ENCODE measurements at places on chromosomes 5 and 9.

- no peak for DNase-seq
Observed at GRCh38 chr9:134967547-134967930, 49.8 kb upstream of the FCN1 start.

DNA sequence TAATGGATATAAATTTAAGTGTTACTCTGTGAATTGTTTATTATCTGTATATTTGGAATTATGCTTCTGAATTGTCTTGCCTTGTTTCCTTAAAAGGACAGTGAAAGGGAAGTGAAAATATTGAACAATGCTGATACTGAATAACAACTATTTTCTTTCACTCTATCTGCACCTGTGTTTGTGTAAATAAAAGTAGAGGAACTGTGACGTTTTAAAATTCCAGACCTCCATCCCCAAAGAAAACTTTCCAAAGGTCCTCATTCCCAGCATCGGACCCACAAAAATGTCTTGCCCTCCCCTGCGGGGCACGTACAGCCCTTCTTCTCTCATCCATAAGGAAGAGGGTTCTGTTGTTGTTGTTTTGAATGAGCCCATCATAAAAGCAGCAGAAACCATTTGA is 100.0 kb downstream of the NLN start:
- no peak for DNase-seq

DNA sequence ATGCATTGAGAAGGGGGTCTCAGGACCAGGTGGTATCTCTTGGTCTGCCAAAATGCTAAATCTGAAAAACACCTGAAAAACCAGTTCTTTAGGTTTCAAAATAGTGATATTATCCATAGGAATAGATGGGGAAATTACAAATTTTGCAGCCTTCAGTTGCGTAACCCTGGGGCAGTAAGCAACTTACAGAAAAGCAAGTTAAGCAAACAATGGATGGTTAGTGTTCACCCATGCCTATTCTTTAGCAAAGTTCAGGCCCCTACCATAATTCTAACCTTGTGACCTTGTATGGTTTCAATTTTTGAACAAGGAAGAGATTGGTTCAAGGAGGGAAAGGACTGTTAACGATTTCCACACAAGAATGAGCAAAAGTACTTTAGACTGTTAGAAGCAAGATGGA is 24.5 kb downstream of the GLRX start:
- no peak for DNase-seq

DNA sequence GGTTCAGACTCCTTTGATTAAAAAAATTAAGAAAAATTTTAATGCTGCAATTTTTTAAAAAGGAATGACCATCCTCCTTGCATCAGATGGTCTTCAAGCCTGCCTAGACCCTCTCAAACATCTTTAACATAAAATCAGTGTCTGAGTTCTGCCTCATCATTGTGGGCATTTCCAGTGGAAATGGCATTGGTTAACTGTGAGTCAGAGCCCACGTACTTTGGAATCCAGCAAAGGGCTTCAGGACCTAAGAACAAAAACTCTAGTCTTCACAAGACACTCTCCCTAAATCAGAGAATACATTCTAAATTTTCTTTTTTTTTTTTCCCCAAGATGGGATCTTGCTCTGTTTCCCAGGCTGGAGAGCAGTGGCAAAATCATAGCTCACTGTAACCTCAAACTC is 9.4 kb upstream of the C5orf15 start:
- no peak for DNase-seq

DNA sequence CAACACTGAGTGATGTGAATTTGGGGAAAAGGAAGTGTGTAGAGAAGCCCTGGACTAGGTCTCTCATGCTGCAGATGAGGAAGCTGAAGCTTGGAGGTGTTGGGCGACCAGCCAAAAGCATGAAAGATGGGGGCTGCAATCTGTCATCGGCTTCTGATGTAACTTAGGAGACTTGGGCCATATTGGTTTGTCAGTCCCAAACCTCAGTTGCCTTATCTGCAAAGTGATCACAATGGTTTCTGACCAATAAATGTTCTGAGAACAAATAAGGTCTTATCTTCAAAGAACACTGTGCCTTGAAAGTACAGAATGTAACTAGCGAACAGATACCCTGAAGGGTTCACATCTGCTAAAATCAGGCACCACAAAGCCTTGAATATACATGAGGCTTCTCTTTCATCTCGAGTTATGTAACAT is 198.4 kb upstream of the NR3C1 start:
- no peak for DNase-seq

DNA sequence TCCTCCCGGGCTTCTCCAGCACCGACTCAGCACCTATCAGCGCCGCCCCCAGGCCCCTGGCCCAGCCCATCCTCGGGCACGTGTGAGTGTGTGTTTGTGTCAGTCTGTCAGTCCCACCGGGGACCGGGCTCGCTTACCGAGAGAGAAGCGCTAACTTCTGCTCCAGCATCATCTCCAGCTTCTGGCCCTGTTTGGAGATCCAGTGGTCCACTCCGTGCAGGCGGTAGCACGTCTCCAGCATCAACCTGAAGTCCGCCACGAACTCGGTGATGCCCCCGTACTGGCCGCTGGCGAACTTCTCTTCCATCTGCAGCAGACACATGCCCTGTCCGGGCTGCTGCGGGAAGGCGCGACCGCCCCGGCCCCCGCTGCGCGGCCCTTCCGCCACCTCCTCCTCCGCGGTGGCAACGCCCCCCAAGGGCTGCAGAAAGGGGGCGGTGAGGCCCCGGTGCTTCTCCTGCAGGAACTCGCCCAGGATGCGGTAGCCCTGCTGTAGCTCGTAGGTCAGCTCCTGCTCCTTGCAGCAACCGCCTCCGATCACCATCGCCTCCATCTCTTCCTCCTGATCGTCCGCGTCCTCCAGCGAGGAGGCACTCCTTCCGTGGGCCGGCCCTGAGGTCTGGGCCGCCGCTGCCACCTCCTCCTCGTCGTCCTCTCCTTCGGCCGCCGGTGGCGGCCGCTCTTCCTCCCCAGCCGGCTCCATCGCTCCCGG is 8.2 kb downstream of the RANBP6 start:
- DNase-seq, result peak; percentile 91

GRCh38 chr9:93857528-93857927 is 97.6 kb downstream of the BARX1 start:
- no peak for DNase-seq

DNA sequence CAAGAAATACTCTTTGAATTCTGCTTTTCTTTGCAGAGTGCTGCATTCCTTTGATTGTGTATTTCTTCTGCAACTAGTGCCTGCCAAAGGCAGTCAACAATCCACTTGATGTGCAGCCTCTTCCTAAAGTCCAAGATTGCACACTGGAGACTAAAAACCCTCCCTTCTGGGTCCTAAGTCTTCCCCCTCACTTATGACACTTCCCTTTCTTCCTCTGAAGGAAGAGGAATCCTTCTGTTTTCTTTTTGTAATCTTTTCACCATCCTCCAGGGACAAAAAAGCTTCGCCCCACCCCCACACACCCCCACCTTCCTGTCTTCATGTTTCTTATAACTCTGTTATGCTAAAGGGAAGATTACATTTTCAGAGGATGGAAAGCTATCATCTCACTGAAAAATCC is 39.9 kb downstream of the WDR36 start:
- DNase-seq, result no peak

DNA sequence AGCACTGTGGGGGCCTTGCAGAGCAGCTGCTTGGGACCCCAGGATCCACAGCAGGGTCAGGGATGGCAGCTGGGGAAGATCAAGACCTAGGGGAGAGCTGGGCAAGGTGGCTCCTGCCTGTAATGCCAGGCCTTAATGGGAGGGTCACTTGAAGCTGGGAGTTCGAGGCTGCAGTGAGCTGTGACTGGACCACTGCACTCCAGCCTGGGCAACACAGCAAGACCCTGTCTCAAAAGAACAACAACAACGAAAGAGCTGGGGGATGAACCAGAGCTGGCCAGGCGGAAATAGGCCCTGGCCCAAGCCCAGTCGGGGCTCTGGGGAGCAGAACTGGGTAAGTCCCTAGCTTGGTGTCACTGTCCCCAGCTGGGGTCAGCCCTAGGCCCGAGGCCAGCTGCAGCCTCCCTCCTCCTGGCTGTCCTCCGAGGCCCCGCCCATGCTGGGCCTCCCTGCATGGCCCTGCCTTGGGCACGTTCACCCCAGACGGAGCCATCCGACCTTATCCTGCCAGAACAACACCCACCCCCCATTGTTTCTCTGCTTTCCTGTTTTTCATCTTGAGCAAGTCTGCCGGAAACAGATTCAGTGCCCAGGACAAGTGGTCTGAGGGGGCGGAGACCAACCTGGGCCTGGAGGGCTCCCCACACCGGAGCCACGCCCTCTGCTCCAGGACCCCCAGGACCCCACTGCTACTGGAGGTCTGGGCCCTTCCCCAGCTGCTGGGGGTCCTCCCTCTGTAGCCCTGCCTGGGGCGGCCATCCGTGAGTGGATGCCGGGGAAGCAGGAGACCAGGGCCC is 1.9 kb downstream of the DIPK1B start:
- no peak for DNase-seq

DNA sequence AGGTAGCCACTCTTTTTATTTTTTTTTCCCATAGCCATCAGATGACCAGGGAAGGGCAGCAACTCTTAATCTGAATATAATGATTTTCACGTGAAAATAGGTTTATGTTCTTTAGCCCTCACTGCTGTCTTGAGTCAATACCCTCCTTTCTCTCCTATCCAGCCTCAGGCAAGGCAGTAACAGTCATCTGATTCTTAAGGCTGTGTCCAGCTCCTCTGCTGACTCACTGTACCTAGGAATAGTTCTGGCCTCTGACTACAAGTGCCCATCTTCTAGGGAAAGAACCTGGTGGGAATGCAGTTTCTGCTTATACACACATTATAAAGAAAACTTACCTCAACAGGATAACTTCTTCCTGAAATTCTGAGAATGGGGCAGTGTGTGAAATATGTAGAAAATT is 30.7 kb downstream of the DHX29 start:
- no peak for DNase-seq

DNA sequence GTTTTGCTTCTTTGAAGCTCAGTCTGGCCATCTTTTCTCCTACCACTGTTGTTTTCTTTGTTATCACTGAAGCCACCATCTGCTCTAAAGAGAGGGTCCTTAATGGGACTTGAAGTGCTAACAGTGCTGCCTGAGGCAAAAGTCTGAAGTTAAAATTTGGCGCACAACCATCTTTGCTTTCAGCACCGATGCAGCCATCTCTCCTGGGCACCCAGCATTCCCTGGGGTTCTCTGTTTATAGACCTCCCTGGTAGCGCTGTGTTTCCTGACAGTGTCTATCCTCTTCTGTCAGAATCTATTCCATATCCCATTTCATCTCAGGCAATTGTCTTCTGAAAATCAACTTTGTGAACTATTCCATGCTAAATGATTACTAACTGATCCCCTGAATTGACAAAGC is 491.5 kb upstream of the MPDZ start:
- no peak for DNase-seq

DNA sequence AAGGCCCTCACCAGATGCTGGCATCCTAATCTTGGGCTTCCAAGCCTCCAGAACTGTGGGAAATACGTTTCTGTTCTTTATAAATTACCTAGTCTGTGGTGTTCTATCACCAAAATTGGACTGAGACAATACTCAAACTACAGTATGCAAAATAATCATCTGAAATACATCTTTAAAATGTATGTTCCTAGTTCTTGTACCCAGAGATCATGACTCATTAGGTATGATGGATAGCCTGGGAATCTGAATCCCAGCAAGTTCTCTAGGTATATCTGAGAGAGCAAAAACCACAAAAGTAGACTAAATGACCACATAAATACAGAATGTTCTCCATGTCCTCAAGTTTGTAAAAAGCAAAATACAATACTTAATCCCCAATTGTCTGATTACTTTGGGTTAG is 166.3 kb downstream of the YIPF5 start:
- DNase-seq, result no peak

DNA sequence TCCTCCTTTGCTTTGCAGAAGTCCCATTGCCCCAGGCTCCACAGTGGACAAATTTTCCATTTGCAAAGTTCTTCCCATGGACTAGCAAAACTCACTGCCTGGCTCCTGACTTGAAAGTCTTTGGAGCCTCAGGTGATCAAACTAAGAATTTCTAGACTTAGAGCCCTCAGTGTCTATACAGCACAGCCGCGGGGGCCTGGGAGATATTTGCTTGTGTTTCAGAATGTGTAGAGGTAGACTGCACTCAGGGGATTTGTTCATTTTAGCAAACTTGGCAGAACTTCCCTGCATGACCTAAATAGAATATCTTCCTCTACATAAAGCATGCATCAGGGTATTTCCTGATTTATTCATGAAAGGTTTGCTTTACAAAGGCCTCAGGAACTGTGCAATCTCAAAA is 384.2 kb upstream of the ZNF462 start:
- no peak for DNase-seq

DNA sequence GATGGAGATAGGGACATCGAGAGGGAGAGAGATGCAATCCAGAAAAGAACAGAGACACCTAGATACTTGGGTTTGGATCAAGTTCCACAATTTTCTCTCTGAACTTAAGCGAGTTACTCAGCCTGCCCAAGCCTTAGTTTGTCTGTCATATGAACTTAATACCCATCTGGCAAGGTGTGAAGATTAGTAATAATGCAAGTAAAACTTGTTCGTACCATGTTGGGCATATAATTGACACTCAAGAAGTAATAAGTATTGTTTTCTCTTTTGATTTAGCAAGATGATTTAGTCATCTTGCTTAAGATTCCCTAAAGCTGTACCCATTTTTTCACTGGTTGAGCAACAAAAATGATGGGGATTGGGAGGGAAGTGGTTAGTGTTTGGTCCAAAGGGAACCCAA is 7.5 kb downstream of the RABGAP1 start:
- DNase-seq, result no peak

DNA sequence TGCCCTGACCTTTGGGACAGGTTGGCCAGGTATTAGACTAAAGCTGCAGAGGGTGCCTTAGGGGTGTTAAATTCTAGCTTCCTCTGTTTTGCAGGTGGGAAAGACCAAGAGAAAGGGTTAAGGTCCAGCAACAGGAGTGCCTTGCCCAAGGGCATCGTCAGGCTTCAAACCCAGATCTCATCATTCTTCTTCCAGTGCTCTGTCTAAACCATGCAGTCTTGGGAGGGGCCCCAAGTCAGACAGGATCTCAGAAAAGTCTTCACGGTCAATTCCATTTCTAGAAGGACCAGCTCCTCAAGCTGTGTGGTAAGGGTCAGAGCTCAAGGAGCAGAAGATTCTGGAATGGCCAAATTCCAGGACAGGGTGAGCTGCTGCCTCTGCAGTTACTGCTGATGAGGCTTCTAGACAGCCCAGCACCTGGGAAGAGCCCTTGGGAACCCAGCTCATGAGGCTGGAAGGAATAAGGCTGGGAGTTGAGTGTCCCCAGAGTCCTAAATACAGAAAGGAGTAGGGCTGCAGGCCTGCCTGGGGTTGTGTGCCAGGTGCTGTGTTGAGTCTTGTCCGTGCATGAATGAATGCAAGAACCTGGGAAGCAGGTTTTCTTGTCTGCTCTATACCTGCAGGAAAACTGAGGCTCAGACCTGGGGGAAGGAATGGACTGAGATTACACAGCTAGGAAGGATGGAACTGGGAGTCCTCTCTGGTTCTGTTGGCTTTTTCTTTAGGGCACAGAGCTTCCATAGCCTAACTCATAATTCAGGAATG is 69.3 kb downstream of the WWC1 start:
- no peak for DNase-seq

DNA sequence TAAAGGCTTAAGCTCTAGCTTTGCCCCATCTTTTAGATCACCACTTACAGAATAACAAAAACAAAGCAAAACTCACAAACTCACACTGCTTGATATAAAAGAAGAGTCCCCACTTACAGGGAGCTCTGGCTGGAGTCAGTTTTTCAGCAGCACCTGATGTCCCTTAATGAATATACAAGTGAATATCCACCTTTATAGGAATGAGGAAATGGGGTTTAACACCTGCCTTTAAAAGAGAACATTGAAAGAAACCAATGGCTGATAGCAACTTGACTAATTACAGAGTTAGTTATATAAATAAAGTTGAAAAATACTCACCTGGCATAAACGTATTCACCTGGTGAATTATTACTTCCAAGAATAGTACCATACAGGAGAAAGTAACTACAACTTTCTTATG is 20.7 kb upstream of the PURA start:
- no peak for DNase-seq

- no peak for DNase-seq
Observed at GRCh38 chr5:61349935-61350334, 17.9 kb downstream of the ZSWIM6 start.
